Kidney epithelial cell (primary cell): ENCODE measurements at places on chromosomes 16 and 17. TPM values are rescaled to one million over a fixed set of nuclear protein-coding genes. Genes with fewer than 3 reads are reported as not detected.

DNA sequence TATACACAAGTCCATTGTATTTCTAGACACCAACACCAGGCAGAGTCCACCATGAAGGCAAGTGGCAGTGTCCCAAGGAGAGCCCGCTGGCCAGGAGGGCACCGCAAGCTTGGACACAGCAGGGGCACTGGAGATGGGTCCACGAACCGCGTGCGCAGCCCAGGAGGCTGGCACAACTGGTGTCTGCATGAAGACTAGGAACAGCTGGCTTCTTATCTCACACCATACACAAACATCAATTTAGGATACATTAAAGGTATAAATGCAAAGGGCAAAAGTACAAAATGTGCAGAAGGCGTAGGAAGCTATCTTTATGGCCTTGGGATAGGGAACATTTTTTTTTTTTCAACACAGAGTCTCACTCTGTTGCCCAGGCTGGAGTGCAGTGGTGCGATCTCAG, 52.4 kb downstream of the ANKRD11 start:
- DNase-seq, result no peak

CES4A gene
- total RNA-seq, result 1.3 and 2.3 TPM in 2 replicates

GRCh38 chr17:61926826-61927207, 965 bp downstream of the INTS2 start:
- no peak for DNase-seq

PRM1 gene
- not detected in 2 replicates for total RNA-seq

DNA sequence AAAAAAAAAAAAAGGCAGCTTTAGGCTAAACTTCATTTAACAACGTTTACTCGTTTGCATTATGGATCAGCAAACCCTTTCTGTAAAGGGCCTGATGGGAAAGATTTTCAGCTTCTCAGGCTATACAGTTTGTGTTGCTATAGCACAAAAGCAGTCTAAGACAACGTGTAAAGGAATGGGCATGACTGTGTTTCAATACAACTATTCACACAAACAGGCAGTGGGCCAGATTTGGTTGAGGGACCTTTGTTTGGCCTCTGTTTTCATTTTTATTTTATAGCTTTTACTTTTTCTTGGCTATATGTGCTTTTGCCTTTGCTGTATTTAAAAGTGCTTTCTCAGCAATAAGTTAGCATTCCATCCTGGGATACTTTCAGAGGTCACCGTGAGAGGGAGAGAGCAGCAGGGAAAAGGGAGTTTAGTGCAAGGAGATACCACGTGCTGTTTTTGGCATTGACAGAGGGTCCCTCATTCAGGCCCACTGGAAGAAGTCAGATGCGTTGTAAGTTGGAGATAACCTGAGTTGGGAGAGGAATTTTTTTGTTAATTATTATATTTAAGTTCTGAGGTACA, 335.6 kb downstream of the UTP18 start:
- DNase-seq, result no peak

GRCh38 chr17:8894202-8894671, 26.8 kb upstream of the PIK3R6 start:
- no peak for DNase-seq

CHST5 gene
- total RNA-seq, result 0.07 TPM in 1 of 2 replicates, not detected in the other
